H1 (cell line): ENCODE measurements at places on chromosomes 4 and X.

GRCh38 chrX:131216828-131217227 is 72.3 kb downstream of the IGSF1 start:
- DNase-seq = no peak

DNA sequence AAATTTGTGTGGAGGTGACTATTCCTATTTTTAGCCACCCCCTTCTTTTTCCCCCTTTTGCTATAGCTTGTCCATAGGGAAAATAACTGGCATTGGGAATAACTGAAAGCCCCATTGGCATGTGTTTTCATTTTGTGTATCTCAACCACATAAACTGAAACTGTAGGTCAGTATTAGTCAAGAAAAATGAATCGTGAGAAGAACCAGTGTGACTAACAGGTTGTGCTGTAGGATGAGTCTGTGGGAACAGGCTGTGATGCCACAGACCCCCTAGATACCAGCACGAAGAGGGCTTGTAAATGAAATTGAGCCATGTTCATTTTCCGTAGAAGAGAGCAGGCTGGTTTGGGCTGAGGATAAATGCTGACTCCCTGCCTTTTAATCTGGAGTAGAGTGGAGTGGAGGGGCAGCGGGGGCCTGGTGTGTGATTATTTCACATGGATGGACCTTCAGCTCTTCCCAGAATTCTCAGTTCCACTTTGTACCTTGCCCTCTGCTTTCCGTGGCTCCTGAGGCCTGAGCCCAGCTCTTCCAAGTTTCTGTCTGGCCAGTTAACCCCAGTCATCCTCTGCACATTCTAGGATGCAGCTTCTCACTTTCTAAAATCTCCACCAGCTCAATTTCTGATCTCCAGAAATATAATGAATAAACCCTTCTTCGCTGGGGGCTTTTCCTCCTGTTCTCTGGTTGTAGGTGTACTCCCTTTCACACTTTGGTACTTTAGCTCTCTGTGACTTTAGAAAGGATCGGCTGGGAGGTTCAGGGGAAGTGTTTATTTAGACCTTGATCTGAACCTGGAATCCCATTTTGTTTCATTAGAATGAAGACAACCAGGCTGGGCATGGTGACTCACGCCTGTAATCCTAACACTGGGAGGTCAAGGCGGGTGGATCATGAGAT is 37.3 kb downstream of the DCUN1D4 start:
- DNase-seq = no peak

GRCh38 chr4:26873391-26874026 is 12.9 kb downstream of the STIM2 start:
- DNase-seq = no peak

DNA sequence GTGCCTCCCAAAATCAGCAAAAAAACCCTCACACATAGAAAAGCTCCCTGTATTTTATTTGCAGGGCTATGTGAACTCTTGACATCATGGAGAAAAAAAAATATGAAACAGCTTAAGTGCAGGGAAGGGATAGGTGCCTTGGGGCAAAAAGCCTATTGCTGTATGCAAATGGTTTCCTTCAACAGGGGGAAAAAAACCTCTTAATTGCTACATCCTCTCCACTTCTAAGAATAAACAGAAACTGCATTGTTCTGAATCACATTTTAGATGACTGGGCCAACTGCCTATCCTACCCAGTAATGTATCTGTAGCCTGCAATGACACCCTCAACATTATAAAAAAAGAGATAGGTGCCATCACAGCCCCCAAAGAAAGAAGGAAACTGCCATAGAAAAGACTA is 229.4 kb upstream of the GALNTL6 start:
- no peak for DNase-seq

- DNase-seq = no peak
These were observed 107.6 kb downstream of the CDS1 start for GRCh38 chr4:84690481-84690880.

GRCh38 chrX:139892512-139892911 is 40.3 kb downstream of the ATP11C start:
- DNase-seq = no peak

DNA sequence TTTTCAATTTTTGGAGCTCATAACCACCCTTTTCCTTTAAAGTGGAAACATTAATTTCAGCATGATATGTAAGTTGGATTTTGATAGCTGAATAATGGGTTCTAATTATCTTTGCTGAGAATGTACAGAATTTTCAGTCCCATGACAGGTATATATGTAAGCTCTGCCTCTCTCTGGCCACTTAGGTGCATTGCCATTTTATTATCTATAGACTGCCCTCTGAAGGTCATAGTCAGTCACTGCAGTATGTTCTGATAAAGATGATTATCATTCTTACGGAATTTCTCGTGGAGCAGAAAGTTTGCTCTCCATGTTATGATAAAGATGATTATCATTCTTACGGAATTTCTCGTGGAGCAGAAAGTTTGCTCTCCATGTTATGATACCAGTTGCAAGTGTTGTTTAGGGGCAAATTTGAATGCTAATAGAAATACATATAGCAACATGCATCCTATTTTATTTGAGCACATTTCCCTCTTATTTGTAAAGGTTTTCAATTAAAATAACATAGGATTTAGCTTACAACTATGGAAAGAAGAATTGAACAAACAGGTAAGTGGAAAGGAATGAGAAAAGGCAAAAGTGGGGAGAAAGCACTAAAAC is 10.4 kb downstream of the AFP start:
- DNase-seq = no peak

GRCh38 chr4:102317459-102317858 is 27.8 kb downstream of the SLC39A8 start:
- no peak for DNase-seq

DNA sequence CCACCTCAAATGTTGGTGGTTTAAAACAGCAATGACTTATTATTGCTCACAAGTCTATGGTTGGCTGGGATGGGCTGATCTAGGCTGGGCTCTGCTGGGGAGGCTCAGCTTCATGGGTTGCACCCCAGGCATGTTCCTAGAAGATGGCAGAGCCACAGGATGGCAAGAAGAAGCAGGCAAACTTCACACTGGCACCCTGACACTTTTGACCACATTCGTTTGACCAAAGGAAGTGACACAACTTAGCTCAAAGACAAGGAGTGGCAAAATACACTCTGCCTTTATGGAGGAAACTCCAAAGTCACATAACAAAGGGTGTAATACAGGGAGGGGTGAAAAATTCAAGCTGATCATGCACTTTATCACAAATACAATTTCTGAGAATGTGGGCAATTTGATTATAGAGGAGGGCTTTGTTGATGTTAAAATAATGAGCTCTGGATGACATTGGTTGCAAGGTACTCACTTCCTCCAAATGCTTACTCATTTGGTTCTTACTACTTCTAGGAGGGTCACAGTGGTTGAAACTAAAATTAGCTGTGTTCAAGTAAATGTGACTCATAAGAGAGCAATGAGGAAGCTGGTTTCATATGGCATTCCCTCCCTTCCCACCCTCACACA is 249.2 kb upstream of the RPS6KA3 start:
- DNase-seq = no peak

- no peak for DNase-seq
These were observed 680.4 kb downstream of the DMD start for GRCh38 chrX:32530802-32531403.

- DNase-seq = no peak
These were observed 619 bp upstream of the MPC1L start for GRCh38 chrX:40622479-40623138.

DNA sequence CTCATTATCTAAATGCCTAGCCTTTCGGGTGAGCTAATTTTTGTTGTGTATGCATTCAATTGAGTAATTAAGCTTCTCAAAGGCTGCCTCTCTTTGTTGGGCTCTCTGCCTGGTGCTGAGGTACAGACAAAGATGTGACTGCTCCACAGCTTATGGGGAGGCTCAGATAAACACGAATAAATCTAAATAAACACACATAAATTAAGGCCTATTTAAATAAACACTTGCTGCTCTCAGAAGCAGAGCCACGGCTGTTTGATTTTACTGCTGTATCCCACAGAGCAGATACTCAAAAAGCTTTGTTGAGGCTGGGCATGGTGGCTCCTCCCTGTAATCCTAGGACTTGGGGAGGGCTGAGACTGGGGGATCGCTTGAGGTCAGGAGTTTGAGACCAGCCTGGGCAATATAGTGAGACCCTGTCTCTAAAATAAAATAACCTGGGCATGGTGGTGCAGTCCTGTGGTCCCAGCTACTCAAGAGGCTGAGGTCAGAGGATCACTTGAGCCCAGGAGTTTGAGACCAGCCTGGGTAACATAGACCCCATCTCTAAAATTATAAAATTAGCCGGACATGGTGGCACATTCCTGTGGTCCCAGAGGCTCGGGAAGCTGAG is 8.4 kb upstream of the CD99 start:
- DNase-seq = no peak

- no peak for DNase-seq
These were observed 7.0 kb upstream of the TRPC5OS start for GRCh38 chrX:111868726-111869638.

- no peak for DNase-seq
These were observed 203.3 kb downstream of the CLCN4 start for GRCh38 chrX:10360116-10360515.

- DNase-seq = no peak
These were observed at the start of gene ADGRA3 for GRCh38 chr4:22515888-22516541. TSS of gene ADGRA3 (minus strand) at chr4:22516066. CDS start at chr4:22515784, 282 bp downstream.
